Heart left ventricle (tissue), 16 donors: ENCODE measurements at places on chromosomes 16 and 17.

GRCh38 chr16:84526794-84527531, 22.5 kb upstream of the MEAK7 start:
- DNase-seq: peak; percentile 62

DNA sequence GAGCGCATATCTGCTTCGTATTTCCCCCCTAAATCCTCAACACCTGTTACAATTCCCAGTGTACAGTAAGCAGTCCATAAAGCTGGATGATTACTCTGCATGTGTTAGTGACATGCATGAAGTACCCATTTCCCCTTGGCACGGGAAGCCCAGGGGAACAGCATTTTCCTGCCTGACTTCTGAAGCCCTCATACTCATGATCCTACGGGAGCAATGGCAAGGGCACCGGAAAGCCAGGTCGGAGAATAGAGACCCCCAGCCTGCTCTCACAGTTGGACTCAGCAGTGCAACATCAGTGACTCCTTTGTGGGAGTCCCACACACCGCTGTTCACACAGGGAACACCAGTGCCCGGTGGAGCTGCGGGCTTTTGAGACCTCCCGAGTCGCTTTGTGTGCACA, 336.9 kb downstream of the CDH13 start:
- no peak for DNase-seq

GRCh38 chr16:17126156-17126555, 344.6 kb downstream of the XYLT1 start:
- no peak for DNase-seq

DNA sequence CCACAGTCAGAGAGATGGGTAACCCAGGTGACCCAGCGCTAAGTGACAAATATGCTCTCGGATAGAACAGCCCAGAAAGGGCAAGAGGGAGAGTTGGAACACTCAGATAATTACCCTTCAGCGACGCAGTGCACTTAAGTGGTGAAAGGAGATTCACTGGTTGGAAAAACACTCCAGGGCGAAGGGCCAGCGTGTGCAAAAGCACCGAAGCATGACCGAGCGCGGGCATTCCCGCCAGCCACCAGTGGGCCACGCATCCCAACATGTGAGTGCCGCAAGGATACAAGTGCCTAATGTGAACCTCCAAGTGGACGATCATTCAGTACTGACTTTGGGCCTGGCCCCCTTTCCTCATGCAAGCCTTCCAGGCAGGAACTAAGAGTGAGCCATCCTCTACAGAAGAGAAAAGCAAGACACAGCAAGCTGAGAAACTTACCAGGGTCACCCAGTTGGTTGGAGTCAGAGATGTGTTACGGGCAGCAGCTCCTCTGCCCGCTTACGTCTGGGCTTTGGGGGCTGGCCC, 258.4 kb downstream of the C16orf95 start:
- DNase-seq: no peak

- no peak for DNase-seq
These were observed 6.1 kb upstream of the RPL13 start for GRCh38 chr16:89554343-89554742.

GRCh38 chr17:49980703-49981197, 11.8 kb downstream of the DLX4 start:
- DNase-seq: no peak

DNA sequence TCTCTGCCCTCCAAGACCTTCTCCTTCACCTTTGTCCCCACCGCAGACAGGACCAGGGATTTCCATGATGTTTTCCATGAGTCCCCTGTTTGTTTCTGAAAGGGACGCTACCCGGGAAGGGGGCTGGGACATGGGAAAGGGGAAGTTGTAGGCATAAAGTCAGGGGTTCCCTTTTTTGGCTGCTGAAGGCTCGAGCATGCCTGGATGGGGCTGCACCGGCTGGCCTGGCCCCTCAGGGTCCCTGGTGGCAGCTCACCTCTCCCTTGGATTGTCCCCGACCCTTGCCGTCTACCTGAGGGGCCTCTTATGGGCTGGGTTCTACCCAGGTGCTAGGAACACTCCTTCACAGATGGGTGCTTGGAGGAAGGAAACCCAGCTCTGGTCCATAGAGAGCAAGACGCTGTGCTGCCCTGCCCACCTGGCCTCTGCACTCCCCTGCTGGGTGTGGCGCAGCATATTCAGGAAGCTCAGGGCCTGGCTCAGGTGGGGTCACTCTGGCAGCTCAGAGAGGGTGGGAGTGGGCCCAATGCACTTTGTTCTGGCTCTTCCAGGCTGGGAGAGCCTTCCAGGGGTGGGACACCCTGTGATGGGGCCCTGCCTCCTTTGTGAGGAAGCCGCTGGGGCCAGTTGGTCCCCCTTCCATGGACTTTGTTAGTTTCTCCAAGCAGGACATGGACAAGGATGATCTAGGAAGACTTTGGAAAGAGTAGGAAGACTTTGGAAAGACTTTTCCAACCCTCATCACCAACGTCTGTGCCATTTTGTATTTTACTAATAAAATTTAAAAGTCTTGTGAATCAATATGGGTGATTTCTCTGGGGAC, 12.2 kb downstream of the CX3CL1 start:
- DNase-seq: no peak

DNA sequence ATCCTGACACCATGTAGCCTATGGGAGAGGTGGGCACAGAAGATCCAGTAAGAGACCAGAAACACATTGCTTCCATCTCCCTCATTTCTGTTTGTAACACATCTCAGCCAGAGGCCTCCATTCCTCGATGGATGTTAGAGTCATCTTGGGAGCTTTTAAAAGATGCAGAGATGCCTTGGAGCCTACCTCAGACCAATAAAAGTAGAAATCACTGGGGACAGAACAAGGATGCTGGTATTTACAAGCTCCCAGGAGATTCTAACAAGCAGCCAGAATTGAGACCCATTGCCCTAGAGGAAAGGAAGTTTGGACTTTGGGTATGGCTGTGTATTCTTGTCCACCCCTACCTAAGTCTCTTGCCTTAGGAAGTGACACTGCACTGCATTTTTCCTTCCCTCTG, 40.8 kb downstream of the HS3ST3A1 start:
- no peak for DNase-seq

DNA sequence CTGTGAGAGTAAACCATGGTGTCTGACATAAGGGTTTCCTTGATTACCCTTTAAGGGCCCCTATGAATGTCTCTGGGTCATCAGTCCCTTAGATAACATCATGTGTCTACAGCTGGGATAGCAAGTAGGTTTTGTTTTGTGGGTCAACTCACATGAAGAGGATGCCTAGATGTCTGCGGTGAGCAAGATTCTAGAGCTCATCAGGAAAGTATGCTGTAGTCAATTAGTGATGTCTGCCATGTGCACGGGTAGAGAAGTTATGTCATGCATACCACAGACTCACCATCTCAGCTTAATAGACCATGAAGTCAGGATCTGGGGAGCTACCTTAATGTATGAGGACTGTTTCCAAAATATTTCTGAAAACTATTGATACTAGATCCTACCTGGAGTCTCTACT, 57.5 kb downstream of the CDH13 start:
- DNase-seq: no peak
